Activated T-helper 1 cell treated with anti-CD3 and anti-CD28 coated beads, Interleukin-2, amount 50 U/mL, for 16 hours (primary cell): ENCODE measurements at places on chromosomes 13 and 19.

DNA sequence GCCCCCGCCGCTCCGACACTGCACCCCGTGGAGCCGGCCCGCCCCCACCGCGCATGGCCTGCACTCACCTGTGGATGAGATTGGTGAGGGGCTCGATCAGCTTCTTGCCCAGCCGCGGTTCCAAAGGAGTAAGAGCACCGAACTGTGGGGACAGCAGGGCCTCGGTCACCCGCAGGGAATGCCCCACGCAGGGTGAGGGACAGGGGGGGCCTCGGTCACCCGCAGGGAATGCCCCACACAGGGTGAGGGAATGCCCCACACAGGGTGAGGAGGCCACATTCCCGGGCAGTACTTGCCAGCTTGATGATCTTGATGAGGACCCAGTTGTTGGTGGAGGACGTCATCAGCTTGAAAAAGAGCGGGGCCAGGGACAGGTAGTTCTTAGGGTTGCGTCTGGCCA lies 22.3 kb downstream of the AP3D1 start:
- DNase-seq = no peak

DNA sequence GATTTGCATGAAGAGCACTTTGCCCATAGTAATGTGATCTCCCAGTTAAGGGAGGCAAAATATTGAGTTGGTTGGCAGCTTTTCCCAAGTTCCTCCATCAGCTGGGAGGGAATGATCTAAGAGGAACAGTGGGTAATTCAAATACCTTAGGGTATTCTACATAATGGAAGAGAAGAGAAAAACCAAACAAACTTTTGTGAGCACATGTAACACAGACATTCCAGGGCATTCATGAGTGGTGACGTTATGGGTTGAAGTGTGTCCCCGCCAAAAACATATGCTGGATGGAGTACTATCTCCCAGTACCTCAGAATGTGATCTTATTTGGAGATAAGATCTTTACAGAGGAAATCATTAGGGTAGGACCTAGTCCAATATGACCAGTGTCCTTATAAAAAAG lies 220.1 kb downstream of the FOXO1 start:
- DNase-seq = no peak

GRCh38 chr19:54399189-54399588 lies 16.1 kb upstream of the TTYH1 start:
- no peak for DNase-seq

DNA sequence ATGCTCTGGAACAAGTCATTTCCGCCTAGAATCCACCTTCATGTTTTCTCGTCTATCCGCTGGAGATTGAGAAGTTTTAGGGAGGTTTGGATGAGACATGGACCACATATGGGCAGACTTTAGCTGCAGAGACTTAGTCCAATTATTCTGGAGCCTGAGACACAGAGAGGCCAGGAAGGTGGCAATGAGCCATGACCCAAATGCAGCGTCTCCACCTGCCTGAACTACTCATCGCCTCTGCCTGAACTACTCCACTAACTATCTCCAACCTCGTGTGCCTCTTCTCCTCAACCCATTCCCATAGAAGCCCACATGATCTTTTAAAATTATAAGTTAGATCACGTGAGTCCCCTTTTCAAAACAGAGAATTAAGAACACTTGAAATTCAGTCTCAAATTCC lies 5.6 kb downstream of the PLEKHA4 start:
- DNase-seq = no peak

- DNase-seq = no peak
Measured at GRCh38 chr13:51639171-51639570, 54.9 kb downstream of the WDFY2 start.
